ENCODE measurements at places on chromosomes 6 and 20.

DNA sequence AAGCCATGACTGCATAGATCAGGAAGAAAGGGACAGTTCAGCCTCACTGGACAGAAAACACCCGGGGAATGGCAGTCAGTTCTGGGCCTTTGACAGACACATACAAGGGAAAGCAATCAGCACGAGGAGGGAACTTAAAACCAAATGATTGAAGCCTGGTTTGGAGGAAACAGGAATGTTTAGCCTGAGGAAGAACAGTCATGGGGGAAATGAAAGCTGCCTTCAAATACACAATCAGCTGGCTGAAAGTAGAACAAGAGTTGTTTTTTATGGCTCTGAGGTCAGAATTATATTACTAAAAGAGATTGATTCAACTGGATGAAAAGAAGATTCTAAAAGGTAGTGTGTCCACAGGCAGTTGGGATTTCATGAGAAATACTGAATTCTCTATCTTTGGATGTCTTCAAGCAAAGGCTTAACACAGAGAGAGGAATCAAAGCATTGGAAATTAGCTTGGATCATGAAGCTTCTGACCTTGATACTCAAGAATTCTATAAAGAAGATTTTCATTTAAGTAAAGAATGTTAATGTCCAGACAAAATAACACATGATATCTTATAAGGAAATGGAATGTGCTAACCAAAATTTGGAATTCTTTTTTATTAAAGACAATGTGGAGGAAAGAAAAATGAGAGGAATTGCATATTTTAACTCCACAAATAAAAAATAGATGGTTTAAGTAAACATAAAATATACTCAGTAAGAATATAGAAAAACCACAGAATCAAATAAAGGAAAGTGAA lies 216.6 kb downstream of the IBTK start:
- no peak for DNase-seq

GRCh38 chr6:76840041-76840745 lies 623.1 kb downstream of the HTR1B start:
- DNase-seq, result no peak

DNA sequence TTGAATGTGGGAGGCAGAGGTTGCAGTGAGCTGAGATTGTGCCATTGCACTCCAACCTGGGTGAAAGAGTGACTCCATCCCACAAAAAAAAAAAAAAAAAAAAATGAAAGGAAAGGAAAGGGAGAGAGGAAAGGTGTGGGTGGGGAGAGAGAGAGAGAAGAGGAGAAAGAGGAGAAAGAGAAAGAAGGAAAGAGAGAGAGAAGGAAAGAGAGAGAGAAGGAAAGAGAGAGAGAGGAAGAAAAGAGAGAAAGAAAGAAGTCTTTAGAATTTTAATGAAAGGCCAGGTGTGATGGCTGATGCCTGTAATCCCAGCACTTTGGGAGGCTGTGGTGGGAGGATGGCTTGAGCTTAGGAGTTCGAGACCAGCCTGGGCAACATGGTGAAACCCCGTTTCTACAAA lies 7.7 kb upstream of the BCAS4 start:
- no peak for DNase-seq

- DNase-seq, result no peak
Measured at GRCh38 chr20:23132930-23133559, 46.9 kb upstream of the CD93 start.

DNA sequence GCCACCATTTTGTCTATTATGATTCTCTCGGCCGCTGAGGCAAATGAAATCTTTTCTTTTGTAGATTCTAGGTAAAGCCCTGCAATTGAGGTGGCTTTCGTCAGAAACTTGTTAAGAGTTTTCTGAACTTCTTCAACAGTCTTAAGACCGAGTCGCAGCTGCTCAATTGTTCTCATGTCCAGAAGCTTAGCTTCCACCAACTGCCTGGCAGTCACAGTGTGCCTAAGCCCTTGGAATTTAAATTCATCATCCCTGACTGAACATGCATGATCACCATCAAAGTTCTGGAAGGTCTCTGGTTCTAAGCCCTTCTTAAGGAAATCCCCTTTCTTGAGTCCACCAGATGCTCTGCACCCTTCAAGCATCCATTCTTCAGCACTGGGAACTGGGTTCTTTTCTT lies 25.7 kb downstream of the DST start:
- no peak for DNase-seq

DNA sequence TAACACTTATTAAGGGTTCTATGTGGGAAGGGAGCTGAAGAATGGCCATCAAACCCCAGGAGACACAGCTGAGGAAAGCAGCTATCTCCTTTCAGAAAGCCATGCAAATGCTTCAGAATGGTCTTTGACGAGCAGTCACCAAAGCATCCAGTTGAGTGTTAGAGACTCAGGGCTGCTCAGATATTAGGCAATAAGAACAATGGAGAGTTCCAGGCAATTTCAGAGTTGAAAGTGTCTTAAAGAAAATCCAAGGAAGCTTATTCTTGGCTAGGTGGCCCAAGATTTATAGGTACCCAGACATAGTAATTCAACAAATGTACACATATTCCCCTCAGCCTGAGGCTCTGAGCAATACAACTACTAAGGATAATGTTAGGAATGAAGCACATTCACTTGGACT lies 180.1 kb upstream of the SOX4 start:
- no peak for DNase-seq

DNA sequence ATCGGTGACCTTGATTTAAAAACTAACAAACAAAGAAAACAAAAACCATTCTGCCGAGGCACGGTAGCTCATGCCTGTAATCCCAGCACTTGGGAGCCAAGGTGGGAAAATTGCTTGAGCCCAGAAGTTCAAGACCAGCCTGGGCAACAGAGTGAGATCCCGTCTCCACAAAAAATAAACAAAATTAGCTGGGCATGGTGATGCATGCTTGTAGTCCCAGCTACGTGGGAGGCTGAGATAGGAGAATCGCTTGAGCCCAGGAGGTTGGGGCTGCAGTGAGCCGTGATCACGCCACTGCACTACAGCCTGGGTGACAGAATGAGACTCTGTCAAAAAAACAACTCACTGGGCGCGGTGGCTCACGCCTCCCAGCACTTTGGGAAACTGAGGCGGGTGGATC lies 48.2 kb upstream of the TFAP2A start:
- DNase-seq, result no peak

GRCh38 chr6:166179704-166180103 lies 12.1 kb upstream of the TBXT start:
- DNase-seq, result no peak

DNA sequence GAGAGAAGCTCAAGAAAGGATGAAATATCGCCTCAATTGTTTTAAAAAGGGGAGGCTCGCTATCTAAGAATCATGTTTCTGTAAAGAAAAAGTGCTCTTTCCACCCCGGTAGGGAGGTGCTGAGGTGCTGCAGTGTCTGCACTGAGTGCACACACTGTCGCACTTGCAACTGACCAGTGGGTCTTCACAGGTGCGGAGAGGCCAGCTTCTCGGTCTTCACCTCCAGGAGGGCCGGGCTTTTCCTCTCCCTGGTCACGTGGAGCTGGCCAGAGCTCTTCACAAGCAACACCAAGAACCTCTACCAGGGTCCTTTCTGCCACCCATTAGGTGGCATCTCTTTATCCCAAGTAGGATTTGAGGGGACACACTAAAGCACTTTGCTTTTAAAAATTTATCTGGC lies 27.8 kb upstream of the TCFL5 start:
- DNase-seq, result no peak

GRCh38 chr6:27154696-27155095 lies 92.8 kb upstream of the PRSS16 start:
- no peak for DNase-seq

GRCh38 chr20:8862092-8862491 lies 206.8 kb upstream of the PLCB4 start:
- DNase-seq, result no peak

DNA sequence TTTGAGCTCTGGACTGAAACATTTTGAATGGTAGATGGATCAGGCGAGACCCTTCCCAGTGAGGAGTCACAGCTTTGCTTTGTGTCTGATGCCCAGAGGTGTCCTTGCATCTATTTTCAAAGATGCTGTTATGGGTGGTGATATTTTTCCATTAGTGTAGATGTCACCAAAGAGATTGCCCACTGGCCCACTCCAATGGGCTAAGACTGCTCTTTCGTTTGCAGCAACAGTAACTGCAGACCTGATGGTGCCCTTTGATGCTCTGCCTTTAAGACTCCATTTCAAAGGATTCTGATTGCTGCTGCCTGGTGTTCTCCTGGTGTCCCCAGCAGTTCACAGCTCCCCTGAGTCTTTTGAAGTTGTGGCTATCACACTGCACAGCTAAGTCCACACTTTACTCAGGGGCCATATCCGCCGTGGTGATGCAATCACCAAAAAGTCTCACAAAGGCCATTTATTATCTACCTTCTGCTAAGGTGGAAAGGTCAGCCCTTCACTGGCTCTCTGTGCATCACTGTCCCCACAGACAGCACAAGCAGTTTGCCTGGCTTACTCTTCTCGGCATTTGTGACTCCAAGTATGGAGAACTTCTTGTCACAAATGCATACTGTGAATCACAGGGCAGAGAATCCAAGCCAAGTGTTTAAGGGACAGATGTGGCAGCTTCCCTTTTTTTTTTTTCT lies 56.4 kb downstream of the NOX3 start:
- DNase-seq, result no peak

GRCh38 chr20:38308047-38308438 lies 4.1 kb downstream of the BPI start:
- no peak for DNase-seq

GRCh38 chr6:42315991-42316970 lies 98.6 kb upstream of the MRPS10 start:
- DNase-seq, result no peak

- DNase-seq, result no peak
Measured at GRCh38 chr20:1567392-1568162, 10.1 kb upstream of the SIRPD start.

- DNase-seq, result no peak
Measured at GRCh38 chr20:35511814-35512420, 17.5 kb downstream of the C20orf173 start.

DNA sequence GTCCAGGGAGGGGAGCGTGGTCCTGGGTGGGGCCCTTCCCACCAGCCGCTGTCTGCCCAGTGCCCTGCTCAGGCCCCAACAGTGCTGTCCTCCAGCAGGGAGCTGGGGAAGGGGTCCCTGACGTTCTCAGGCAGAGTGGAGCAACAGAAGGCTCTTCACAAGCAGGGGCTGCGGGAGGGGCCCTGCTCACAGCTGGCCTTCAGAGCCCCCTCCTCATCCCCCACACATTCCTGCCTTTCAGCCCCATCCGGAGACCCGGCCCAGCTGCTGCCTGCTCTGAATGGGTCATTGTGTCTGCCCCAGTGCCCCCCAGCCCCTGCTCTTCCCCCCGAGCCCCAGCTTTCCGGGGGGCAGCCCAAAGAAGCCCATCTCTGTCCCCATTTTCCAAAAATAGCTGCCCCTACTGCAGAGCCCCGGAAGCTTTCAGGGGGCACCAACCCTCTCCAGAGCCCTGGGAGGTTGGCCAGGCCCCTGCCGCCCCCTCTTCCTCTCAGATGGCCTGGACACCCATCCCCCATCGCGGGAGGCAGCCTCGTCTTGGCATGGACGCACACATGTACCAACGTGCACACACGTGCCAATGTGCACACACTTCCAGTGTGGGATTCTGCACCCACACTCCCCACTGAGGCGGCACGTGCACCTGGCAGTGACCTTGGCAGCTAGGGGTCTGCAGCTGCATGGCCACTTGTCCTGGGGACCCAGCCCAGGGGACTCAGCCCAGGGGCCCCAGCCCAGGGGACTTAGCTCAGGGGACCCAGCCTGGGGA lies 3.7 kb downstream of the COL20A1 start:
- DNase-seq, result no peak

- no peak for DNase-seq
Measured at GRCh38 chr6:4936681-4937041, 67.2 kb downstream of the RPP40 start.

- DNase-seq, result no peak
Measured at GRCh38 chr6:69027861-69028260, 392.8 kb downstream of the ADGRB3 start.

- no peak for DNase-seq
Measured at GRCh38 chr6:16632101-16632500, 129.2 kb downstream of the ATXN1 start.

All from ovary (tissue), 10 donors.